Hematopoietic multipotent progenitor cell (in vitro differentiated cells): ENCODE measurements at places on chromosomes 2 and 18. TPM values are rescaled to one million over a fixed set of nuclear protein-coding genes. Genes with fewer than 3 reads are reported as not detected.

The LCT gene
- total RNA-seq = 0.27 TPM

The DUSP2 gene
- total RNA-seq = 134 TPM

The GALR1 gene
- under 0.01 TPM for total RNA-seq

DNA sequence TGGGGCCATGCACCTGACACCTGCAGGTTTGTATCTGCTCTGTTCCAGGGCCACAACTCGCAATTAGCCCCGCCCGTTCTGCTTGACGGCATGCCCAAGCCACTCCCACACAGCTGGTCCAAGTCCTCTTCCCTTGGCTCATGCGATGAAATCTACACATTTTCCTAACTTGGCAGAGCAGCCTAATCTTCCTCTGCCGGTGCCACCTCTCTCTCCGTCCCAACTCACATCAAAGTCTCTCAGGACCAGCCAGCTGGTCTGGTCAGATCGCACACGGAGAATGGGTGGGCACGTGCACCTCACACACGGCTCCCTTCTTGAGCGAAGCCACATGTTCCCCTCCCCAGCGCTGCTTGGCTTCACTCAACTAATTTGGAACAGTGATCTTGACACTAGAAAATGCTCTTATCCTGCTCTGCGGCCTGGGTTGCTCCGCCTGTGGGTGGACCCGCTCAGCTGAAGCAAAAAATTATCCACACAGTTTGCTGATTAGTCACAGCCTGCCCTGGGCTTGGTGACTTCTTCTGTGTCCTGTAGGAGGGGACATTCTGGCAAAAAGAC, 176.7 kb downstream of the NRP2 start:
- DNase-seq = no peak

DNA sequence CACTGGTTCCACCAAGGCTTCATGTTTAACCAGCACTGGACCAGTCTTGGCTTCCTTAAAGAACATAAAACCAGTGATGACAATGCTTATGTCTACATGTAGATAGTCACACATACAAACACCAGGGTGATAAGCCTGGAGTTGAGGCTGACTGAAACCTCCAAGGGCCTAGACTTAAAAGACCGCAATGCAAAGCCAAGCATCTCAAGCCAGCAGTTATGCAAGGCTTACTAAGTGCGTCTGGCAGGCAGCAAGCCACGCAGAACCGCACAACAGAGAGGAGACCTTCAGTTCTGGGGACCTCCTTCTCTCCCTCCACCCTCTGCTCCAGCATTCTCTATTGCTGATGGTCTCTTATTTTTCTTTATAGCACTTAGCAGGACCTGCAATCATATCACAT, 63.2 kb upstream of the ACAA2 start:
- DNase-seq = no peak

DNA sequence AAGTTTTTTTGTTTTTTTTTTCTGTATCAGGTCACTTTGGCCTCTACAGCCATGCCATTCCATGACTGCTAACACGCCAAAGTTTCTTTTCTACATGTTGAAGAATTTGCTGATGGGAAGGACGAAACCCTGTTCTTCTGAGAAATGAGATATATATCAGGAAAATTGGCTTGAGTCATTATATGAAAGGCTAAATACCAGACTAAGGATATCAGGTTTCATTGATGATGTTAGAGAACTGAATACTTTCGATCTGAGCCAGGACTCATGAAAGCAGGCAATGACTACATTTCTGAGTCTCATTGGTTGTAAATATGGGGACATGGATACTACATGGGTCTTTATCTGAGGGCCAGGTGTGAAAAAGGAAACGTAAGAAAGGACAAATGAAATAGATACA, 181.4 kb downstream of the OSR1 start:
- no peak for DNase-seq

GRCh38 chr2:232983669-232984140, 29.4 kb downstream of the NGEF start:
- no peak for DNase-seq

DNA sequence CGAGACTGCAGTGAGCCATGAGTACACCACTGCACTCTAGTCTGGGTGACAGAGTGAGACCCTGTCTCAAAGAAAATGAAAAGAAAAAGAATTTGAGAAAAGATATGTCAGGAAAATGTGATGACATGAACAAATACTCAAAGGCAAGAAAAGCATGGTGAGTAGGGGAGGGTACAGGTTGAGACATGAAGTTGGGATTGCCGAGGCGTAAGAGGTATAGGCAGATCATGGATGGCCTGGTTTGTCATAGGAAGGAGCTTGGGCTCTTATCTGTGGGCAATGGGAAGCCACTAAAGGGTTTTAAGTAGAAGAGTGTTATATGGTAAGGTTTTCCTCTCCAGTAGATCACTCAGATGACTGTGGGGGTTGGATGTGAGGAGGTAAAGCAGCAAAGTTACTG, 32.3 kb downstream of the SPAST start:
- DNase-seq = no peak
